T-cell (primary cell): ENCODE measurements at places on chromosomes 7 and 10. TPM values are rescaled to one million over a fixed set of nuclear protein-coding genes. Genes with fewer than 3 reads are reported as not detected.

The VKORC1L1 gene
- total RNA-seq: 12.6 TPM

The NUTM2A gene
- total RNA-seq: 1.1 TPM

The PAPOLB gene
- total RNA-seq: not detected

The PHKG1 gene
- 2.6 TPM for total RNA-seq

The LIPA gene
- 38.2 TPM for total RNA-seq

The SERPINE1 gene
- total RNA-seq: 0.47 TPM

The AGAP5 gene
- 11.9 TPM for total RNA-seq

The ADIRF gene
- total RNA-seq: not detected

The BAZ1B gene
- 62.7 TPM for total RNA-seq

The CYP26A1 gene
- total RNA-seq: not detected

The STOX1 gene
- 0.16 TPM for total RNA-seq

The SHH gene
- total RNA-seq: not detected

The SLC25A28 gene
- total RNA-seq: 78.9 TPM

The ASB10 gene
- total RNA-seq: not detected

The TYSND1 gene
- 18.3 TPM for total RNA-seq

The HHEX gene
- total RNA-seq: 3.6 TPM

The VGF gene
- total RNA-seq: not detected

The LBX1 gene
- total RNA-seq: not detected

The EBF3 gene
- total RNA-seq: not detected

The A1CF gene
- not detected for total RNA-seq

The EEPD1 gene
- 3.6 TPM for total RNA-seq
